ENCODE measurements at places on chromosomes 3 and 15. TPM values are rescaled to one million over a fixed set of nuclear protein-coding genes. Genes with fewer than 3 reads are reported as not detected.

- DNase-seq = no peak
Measured at GRCh38 chr15:69849232-69849610, 248.5 kb downstream of the TLE3 start.

The HRH1 gene
- total RNA-seq = not detected

DNA sequence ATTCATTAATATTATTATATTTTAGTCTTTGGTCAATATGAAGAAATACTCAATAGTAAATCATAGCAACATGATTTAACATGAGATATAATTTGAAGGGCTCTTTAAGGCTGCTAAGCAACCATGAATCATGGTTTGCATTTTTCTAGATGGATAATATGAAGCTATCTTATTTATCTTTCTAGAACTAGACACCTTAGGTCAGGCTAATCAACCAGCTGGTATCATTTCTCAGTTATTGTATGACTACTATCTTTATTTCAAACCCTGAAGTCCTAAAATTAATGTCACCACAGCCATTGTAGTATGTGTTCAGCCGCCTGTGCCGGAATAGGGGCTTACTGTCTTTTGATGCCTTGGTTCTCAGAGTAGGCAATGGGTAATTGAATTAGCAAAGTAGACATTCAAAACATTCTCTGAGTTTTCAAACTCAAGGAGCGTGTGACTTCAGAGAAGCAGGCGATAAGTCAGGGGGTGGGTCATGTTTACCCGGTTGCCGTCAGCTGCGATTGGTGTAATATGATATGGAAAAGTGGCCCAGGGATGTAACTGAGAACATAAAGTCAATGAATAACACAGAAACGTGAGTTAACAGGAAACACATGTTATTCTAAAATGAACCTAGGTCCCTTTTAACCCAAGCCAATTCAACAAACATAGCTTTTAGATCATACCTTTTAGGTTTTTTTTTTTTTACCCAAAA, 93.4 kb upstream of the CTDSPL start:
- no peak for DNase-seq

The PLA2G4E gene
- total RNA-seq = not detected

- DNase-seq = no peak
Measured at GRCh38 chr3:63685340-63685739, 32.9 kb downstream of the SNTN start.

- DNase-seq = no peak
Measured at GRCh38 chr3:123331006-123331405, 117.9 kb downstream of the ADCY5 start.

- DNase-seq = no peak
Measured at GRCh38 chr15:35725353-35725752, 179.4 kb upstream of the DPH6 start.

- no peak for DNase-seq
Measured at GRCh38 chr15:68197661-68198437, 7.3 kb downstream of the CALML4 start.

GRCh38 chr3:40768046-40768445, 243.3 kb downstream of the ZNF621 start:
- DNase-seq = no peak

GRCh38 chr3:71602256-71602655, 18.7 kb upstream of the FOXP1 start:
- no peak for DNase-seq

GRCh38 chr3:20095470-20095869, 55.2 kb downstream of the KAT2B start:
- DNase-seq = no peak

The PP2D1 gene
- not detected for total RNA-seq

The SLC24A5 gene
- not detected for total RNA-seq

- DNase-seq = peak; percentile 85
Measured at GRCh38 chr3:113287803-113288648, 76.7 kb downstream of the BOC start.

- DNase-seq = no peak
Measured at GRCh38 chr3:97417-98258, 98.9 kb upstream of the CHL1 start.

The SPATA12 gene
- not detected for total RNA-seq

The TMEM42 gene
- 21.3 TPM for total RNA-seq

DNA sequence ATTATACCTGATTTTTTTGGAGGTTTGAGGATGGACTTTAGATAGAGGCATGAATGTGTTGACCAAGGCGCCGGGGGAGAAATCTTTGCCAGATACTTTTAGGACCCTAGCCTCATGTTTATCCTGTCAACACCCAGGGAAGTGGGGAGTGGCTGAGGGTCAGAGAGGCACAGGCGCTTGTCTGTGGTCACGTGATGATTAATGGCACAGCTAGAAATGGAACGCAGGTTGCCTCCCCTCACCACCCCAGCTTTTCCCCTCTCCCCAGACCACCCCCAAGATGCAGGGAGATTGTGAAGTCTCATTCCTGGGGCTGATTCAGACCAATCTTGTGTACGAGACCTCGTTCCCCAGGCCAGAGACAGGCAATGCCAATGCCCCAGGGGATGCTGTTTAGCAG, 218.4 kb upstream of the LINGO1 start:
- DNase-seq = no peak

DNA sequence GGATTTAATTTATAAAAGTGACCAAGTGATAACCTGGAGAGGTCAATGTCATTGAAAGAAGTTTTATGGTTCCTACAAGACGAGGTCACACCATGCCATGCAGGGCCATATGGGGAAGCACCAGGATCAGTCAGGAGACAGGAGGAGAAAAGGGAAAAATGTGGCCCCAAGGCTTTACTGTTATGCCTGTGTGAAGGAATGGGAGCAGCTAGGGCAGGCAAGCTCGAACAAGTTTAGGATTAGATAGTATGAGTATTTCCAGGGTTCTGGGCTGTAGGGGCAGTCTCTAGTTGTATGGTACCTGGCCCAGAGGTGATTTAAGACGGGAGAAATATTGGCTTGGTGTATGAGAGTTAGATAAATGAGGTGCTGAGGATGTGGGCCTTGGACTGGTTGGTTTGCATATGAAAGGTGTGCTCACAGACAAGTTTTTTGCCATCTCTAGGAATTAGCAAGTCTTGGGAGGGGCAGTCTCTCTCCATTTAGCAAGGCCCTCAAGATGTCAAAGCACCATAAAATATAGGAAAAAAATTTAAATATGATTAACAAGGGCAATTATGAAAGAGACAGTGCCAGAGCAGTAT, 36.3 kb upstream of the DCLK3 start:
- no peak for DNase-seq

DNA sequence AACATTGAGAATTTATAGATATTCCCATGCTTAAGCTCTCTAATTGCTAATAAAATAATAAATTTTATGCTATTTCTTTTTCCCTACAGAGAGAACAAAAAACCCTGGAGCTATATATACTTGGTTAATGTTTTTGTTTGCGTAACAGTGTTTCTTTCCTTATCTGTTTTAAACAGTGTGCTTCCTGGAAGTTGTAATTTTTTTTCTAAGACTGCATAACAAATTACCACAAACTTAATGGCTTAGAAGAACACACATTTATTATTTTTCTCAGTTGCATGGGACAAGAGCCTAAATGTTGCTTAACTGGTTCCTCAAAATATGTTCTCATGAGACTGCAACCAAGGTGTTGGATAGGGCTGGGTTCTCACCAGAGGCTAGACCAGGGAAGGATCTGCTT, 49.7 kb upstream of the DPH6 start:
- DNase-seq = no peak

The TMC3 gene
- not detected for total RNA-seq

The PTH1R gene
- total RNA-seq = 23.6 TPM

- DNase-seq = peak; percentile 37
Measured at GRCh38 chr3:57164657-57165573, at the start of gene IL17RD. IL17RD (minus strand) TSS chr3:57165353; CDS start chr3:57165286, 67 bp downstream.

GRCh38 chr3:73197187-73197586, 135.7 kb downstream of the EBLN2 start:
- no peak for DNase-seq

The RBSN gene
- total RNA-seq = 21.7 TPM

- DNase-seq = no peak
Measured at GRCh38 chr3:30576946-30577345, 29.5 kb upstream of the TGFBR2 start.

The ACSBG1 gene
- total RNA-seq = 9.9 TPM

DNA sequence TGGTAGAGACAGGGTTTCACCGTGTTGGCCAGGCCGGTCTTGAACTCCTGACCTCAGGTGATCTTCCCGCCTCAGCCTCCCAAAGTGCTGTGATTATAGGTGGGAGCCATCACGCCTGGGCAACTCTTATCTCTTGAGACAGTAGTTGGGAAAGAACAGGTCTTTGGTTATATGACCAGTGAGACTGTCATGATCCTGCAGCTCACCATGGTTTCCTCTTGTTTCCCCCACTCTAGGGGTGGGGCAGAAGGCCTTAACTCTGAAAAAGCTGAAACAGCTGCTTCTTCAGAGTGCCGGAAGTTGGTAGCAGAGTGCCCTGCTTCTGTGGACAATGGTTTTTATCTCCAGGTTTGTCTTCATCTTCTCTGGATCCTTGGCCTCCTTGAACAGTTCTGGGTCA, 4.7 kb upstream of the TYRO3 start:
- no peak for DNase-seq

DNA sequence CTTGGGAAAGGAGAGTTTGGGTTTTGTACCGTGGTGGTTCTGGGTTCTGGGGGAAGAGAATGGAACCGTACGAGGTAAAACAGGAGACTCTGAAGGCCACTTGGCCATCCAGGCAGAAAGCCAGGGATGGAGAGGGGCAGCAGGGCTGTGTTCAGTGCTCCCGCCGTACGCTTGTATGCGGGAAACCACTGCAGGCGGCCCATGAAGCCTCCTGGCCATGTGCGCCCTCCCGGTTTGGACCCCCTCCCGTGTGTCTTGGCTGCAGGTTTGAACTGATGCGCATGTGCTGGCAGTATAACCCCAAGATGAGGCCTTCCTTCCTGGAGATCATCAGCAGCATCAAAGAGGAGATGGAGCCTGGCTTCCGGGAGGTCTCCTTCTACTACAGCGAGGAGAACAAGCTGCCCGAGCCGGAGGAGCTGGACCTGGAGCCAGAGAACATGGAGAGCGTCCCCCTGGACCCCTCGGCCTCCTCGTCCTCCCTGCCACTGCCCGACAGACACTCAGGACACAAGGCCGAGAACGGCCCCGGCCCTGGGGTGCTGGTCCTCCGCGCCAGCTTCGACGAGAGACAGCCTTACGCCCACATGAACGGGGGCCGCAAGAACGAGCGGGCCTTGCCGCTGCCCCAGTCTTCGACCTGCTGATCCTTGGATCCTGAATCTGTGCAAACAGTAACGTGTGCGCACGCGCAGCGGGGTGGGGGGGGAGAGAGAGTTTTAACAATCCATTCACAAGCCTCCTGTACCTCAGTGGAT, 50.6 kb downstream of the PGPEP1L start:
- no peak for DNase-seq

DNA sequence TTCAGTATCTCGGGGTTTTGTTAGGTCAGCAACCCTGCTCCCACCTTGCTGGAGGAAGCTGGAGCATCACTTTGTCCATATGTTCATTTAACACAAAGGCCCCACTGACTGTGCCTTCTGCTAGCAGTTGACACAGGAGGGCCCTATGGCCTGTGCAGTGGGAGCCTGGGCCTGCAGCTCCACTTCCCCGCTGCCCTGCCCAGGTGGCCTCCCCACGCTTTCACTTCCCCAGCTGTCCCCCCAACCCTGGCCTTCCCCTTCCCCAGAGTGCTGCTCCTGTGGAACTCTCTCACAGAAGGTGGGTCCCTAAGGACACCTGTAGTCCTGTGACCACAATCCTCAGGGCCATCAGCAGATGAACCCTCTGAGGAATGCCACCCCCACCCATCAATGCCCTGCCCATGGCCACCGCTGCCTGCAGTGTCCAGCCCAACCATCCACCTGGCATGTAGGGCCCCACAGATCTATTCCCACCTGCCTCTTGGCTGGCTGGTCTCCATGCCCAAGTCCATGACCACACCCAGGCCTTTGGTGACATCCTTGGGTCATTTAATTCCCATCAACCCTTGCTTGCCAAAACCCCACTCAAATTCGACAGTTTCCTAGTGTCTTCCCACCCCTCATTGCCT, 13.5 kb downstream of the TBC1D21 start:
- DNase-seq = no peak

The SLC2A2 gene
- not detected for total RNA-seq

The ZNF80 gene
- total RNA-seq = not detected

DNA sequence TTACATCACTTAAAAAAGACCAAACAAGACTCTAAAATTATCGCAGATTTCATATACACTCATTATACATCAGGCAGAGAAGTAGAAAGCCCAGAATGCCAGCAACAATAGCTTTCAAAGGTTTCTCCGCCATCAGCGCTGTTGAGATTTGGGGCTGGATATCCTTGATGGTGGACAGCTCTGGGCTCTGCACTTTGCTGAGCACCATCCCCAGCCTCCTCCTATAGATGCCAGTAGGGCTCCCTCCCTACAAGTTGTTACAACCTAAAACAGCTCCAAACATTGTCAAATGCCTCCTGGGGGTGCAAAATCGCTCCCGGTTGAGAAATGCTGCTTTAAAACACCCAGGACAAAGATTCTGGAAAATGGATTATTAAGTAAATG, 73.5 kb downstream of the ATP10A start:
- no peak for DNase-seq

GRCh38 chr3:132568422-132568821, 28.6 kb upstream of the ACKR4 start:
- DNase-seq = no peak

The ARHGEF26 gene
- 12.8 TPM for total RNA-seq

DNA sequence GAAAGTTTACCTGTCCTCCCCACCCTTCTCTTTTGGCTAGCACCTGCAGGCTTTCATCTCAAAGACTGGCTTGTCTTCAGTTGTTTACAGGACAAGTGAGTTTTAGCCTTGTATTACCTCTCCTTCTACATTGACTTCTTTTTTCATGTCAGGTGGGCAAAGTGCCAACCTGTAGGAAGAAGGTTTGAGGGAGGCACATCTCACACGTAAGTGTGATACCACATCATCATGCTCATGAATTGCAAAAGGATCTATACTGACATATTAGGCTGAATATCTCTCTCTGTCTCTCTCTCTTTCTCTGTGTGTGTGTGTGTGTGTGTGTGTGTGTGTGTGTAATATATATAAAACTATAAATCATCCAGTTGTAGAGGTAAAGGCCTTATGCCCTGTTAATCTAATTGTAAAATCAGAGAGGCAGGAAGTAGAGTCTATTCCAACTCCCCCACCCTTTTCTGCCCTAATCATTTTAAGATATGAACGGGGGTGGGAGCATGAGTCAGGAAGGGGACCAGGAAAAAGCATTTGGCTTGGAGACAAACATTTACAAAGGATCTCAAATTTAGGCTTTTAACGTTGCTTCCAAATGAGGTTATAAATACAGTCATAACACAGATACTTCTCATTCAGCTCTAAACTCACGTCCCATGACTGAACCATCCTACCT, 107.0 kb upstream of the PFN2 start:
- no peak for DNase-seq

The EPHB1 gene
- not detected for total RNA-seq

GRCh38 chr3:126577261-126577660, 18.5 kb upstream of the C3orf22 start:
- DNase-seq = no peak

GRCh38 chr3:108182339-108182738, 39.9 kb downstream of the IFT57 start:
- DNase-seq = no peak

The PSTPIP1 gene
- not detected for total RNA-seq

- DNase-seq = no peak
Measured at GRCh38 chr3:8436661-8437287, 64.8 kb upstream of the LMCD1 start.

- DNase-seq = peak; percentile 40
Measured at GRCh38 chr3:107239703-107240102, 137.5 kb upstream of the CCDC54 start.

Data from G401 (cell line).